ENCODE measurements at places on chromosomes 3 and 15.

- peak; percentile 6 for DNase-seq
Observed at GRCh38 chr15:59372352-59373211, at the start of gene MYO1E. Gene MYO1E, minus strand, starts transcription at chr15:59372871. Its CDS starts 371 bp downstream, at chr15:59372500.

GRCh38 chr3:57699591-57699990 lies 6.7 kb upstream of the DENND6A start:
- DNase-seq, result no peak

- DNase-seq, result no peak
Observed at GRCh38 chr3:172270557-172271166, 177.6 kb downstream of the GHSR start.

GRCh38 chr3:137693791-137694190 lies 70.3 kb upstream of the SOX14 start:
- DNase-seq, result no peak

DNA sequence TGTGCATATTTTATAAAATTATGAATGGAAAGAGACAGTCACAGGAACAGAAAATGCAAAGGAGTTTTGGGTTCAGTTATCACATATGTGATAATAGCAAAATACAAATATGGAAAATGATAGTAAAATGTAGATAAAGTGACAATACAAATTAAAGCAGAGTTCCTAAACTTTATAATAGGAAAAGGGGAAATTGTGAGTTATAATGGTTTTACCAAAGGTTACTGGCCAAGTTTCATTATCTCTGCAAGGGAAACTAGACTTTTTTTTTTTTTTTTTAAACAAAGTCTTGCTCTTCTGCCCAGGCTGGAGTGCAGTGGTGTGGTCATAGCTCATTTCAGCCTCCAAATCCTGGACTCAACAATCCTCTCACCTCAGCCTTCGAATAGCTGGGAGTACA lies 228.7 kb upstream of the CGNL1 start:
- DNase-seq, result no peak

DNA sequence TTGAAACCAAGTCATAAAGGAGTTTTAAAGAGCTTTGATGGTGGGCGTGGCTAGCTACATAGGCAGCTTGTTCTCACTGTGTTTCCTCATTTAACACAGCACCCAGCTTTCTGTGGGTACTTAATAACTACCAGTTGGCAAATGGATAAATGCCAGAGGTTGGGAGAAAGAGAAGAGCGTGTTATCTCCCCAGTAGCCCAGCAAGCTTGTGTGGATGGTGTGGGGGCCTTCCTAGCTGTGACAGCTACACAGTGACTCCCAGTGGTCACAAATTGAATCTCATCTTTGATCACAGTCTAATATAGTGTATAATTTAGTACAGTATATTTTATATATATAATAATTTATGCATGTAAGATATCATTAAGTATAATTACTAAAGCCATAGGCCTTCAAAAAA lies 984.1 kb downstream of the EPHA3 start:
- no peak for DNase-seq

Data from activated CD4-positive, alpha-beta T cell treated with anti-CD3 and anti-CD28 coated beads for 24 hours (primary cell).